ENCODE measurements at places on chromosomes 2 and 18.

DNA sequence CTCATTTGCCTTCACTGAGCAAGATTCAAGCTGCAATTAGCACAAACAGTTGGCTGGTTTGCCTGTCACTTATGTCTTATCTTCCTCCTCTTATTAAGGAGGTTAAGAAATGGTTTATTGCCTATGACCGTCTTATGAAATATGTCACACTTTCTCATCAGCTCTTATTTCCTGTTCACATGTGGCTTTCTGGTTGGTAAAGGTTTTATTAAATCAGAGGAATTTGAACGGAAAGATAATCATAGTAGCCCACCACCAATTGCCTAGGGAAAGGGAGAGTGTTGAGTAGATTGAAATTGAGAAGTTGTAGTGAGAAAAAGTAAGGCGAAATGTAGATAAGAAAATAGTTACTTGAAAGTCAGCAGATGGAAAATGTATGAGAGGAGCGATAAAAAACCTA, 4.2 kb upstream of the IL1R1 start:
- DNase-seq: no peak

DNA sequence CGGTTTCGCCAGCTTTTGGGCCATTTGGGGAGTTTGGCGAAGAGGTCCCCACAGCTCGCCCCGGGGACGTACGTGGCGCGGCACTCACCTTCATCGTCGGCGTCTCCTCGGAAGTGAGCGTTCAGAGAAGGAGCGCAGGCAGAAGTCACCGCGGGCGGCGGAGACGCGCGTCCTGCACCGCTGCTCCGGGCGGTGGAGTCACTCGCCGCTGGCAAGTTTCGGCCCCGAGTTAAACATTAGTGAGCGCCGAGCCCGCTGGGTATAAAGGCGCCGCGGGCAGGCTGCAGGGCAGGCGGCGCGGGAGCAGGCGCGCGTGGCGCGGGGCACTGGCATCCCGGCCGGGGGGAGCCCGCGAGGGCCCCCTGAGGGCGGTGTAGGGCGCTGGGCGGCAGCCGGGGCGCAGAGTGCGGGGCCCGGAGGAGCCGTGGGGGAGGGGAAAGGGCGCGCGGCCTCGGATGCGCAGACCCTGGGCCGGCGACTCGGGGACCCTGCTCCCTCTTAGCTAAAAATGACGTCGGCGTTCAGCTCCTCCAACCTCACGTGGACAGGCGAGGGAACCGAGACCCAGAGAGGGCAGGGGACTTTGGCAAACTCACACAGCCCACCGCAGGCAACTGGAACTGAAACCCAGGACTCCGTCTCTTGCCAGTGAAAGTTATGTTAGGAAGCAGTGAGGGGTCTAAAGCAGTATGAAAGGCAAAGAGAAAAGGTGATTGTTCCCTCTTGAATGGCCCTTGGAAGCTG, at the start of gene DPP4:
Gene DPP4, minus strand, starts transcription at position 328 of the 744 bp plus-strand sequence. Its CDS starts 234 bp downstream, at position 94.
- peak; percentile 50 for DNase-seq

GRCh38 chr2:138432971-138433370, 68.6 kb upstream of the SPOPL start:
- no peak for DNase-seq

GRCh38 chr2:220445429-220446105, 818.1 kb downstream of the SLC4A3 start:
- no peak for DNase-seq

DNA sequence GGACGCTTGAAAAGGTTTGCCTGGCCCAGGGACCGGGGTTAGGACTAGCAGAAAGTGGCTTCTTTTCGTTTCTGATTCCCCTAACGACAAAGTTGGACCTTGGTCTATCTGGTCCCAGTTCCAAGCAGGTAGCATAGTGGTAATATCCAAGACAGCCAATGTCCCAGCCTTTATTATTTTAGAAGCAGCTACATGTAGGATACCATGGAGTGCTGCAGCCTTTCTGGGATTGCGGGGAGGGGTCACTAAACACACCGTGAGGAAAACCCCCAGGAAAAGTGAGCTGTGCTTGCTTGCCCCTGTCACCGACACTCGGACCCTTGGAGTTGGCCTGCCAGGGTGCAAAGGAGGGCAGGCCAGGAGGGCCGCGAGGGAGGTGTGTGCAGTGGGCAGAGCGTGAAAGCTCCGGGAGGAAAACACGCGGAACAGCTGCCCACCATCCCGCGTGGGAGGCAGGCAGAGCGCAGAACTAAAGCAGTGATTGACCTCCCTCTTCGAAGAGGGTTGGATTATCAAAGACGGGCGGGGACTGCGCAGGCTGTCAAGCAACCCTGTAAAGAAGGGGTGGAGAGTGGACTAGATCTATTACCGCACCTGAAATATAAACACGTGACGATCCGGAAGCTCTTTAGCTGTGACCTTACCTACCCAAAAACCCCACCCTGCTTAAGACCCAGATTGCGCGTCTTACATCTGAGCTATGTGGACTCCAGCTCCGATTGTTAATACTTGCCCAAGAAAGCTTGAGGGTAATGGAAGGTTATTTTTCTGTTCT, 624 bp upstream of the MAP4K3 start:
- peak; percentile 2 for DNase-seq

- no peak for DNase-seq
These were observed 16.5 kb upstream of the TEX51 start for GRCh38 chr2:126882181-126882580.

DNA sequence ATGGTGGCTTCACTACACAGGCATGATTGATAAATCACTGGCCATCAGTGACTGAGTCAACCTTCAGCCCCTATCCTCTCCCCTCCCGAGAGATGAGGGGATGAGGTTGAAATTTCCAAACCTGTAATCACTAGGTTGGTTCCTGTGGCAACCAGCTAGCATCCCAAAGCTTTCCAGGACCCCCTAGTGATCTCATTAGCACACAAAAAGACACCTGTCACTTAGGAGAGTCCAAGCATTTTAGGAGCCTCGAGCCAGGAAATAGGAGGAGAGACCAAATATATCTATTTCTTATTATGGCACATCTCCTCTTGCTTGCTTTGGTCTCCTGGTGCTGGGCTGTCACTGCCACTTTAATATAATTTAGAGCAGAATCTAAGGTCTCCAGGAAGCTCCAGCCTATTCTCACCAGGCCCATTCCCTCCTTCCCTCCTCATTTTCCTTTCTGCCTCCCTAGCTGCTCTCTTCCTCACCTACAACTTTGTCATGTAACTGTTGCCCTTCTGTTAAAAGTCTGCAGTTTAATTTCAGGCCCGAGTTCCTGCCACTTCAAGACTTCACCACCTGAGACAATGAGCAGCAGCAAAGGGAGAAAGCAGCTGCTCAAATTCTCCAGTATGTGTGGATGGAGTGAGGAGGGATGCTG, 33.2 kb upstream of the NAB1 start:
- no peak for DNase-seq

DNA sequence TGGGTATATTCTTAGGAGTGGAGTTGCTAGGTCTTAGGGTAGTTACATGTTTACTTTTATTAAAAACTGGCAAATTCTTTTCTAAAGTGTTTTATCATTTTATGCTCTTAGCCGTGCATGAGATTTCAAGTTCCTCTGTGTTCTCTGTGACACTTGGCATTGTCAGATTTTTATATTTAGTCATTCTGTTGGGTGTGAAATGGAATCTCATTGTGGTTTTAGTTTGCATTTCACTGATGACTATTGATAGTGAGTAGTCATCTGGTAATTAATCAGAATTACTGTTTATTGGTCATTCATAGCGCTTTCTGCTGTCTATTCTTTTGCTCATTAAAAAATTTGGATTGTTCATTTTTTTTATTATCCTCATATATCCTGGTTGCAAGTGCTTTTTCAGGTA, 34.1 kb downstream of the RAB3GAP1 start:
- no peak for DNase-seq

GRCh38 chr2:224242561-224242960, 159.3 kb downstream of the FAM124B start:
- DNase-seq: no peak

- no peak for DNase-seq
These were observed 180.8 kb upstream of the MMADHC start for GRCh38 chr2:149768320-149768799.

DNA sequence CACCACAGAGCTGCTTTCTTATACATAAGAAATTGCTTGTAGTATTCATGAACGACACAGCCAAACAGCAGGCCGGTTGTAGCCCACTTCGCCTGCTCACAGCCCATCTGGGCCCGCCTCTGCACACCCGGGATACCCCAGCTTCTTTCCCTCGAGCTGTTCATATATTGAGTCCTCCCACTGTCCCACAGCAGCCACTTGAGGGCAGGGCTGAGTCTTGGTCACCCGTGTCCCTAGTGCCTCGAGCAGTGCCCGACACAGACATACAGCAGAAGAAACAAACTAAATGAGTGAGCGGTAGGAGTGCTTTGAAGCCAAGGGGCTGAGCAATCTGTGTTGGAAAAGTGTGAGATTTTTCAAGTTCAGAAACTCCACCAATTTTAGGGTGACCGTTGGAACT, 251.4 kb downstream of the KLHL29 start:
- no peak for DNase-seq

- DNase-seq: no peak
These were observed 164.0 kb upstream of the ZEB2 start for GRCh38 chr2:144683966-144684365.

DNA sequence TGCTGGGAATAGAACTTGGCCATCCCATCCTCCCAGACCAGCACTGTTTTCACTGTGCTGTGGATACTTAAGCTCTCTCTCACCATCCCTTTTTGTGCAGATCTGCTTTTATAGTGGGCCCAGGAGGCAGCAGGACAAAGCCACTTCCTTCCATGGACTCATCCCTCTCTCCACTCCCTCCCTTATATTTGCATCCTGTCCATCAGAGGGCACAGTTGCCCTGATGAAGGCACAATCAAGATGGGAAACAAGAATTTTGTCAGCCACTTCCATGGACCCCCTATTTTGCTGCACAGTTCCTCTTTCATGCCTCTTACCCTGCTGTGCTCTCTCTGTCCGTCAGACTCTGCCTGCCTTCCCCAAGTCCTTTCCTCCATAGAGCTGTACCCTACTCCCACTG, 338.7 kb downstream of the HRH4 start:
- DNase-seq: no peak

- no peak for DNase-seq
These were observed 1305.0 kb downstream of the CNTNAP5 start for GRCh38 chr2:125330133-125330532.

DNA sequence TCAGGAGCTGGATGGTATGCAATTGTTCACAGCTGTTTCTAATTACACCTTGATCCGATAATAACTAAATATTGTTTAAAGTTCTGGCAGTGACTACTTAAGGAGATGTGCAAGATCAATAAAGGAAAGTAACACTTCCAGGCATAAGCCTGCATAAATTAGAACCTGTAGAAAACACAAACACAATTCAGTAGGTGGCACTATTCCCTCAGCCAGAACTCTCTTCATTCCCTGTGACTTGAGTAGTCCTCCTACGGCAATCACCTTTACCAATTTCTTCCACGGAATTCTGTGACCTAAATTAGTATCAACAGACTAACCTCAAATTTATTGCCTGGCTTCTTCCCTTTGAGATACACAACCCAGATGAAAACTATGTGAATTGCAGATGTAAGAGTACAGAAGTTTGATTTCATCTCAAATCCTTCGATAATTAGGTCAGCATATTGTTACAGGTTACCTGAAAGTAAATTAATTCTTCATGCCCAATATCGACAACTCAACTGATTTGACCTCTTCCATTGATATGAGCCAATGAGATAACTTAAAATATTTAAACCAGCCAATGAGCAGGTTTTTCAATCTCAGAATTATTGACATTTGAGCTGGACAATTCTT, 137.8 kb downstream of the PID1 start:
- no peak for DNase-seq

DNA sequence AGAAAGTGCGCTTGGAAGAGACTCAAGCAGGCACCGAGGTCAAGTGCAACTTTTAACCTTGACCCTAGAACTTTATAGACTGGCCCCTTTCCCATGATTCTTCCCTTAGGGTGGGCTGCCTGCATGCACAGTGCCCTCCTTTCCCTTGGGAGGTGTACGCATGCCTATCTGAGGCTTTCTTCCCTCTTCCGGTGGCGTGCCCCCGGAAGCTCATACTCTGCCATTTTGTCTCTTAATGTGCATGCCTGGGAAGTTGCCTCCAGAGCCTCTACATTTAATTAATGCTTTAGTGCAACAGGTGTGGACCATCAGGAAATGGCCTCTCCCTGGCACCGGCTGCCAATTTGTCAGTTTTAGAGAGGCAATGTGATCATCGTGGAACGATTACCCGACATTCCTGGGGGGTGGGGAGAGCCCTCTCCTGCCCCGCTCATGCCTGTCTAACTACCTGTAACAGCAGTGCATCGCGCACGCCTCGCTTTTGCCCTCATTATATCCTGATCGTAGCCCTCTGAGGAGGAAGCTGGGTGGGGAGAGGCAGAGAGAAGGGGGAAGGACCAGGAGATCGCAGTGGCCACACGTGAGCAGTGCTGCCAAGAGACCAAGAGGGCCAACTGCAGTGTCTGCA, 194.8 kb downstream of the TFCP2L1 start:
- no peak for DNase-seq

DNA sequence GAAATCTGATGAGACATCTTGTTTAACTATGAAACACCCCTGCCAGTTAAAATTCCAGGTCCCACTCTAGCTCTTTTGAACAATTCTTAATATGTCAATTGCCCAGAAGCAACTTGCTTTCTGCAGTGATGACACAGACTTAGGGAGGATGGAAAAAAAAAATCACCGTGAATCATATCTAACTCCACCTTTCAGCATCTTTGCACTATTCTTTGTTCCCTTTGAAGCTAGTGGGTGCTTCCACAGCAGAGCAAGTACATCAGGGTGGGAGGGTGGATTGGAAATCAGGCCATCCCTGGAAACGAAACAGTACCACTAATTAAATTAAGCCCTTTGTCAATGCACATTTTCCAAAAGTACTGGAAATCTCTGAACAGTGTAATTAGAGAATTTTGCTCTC, 324.3 kb upstream of the MEIS1 start:
- no peak for DNase-seq

GRCh38 chr18:37124516-37124915, 295.6 kb downstream of the KIAA1328 start:
- DNase-seq: no peak

DNA sequence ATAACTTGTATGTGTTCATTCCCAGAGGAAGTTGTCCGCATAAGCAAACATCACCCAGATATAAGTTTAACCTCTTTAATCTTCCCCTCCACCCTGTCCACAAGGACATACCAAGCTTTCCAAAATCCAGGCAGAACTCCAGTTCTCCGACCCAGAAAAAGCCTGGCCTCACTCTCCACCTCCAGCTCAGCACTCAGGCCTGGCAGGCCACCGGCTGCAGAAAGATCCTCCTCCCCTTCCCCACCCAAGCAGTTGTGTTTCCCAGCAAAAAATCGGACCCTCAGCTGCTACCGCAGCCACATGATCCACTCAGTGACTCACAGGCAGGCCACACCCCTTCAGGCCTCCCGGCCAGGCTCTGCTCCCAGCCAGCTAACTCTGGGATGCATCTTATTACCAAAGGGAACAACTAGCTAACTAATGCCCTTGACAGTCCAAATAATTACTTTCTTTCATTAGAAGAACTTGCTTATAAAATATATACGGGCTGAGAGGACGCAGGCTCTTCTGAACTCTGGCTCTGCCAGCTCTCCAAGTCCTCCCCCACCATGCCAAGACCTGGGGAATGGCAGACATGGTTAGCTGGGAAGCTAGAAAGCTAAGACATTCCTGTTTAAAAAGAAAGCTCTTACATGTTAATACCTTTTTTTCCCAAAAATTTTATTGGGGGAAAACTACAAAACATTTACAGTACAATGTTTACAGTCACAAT, 4.5 kb downstream of the ZFP36L2 start:
- DNase-seq: peak; percentile 44

Measured in T-helper 9 cell (primary cell).